Inflammatory macrophage treated with lipopolysaccharide for 1 hour (primary cell): ENCODE measurements at places on chromosomes 1 and 21.

DNA sequence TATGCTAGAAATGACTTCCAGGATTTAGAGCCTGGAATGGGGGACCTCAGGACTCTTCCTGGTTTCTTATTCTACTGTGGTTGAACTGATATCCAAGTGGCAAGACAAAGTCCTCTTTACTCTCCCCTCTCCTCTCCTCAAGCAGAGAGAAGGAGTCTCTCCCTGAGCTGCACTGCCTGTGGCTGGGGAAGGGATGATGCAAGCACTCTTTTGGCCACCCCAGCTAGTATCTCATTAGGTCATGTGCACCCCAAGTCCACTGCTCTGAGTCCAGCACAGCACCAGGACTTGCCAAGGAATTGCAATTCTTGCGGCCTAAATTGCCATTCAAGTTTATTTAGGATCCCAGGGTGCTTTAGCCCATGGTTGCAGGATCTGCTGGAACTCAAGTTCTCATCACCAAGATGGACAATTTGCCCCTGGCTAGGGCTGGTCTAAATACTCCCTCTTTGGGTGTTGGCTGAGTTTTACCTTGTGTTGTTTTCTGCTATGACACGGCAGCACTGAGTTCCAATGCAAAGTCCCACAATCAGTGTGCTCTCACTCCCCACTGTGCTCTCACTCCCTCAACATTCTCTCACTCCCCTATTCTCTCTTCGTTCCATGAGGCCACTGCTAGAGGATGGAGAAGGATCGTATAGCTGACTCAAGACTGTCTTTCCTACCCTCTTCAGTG, 172.2 kb downstream of the TM2D1 start:
- DNase-seq, result no peak

- no peak for DNase-seq
These were observed 108.2 kb downstream of the CDC7 start for GRCh38 chr1:91608876-91609275.

DNA sequence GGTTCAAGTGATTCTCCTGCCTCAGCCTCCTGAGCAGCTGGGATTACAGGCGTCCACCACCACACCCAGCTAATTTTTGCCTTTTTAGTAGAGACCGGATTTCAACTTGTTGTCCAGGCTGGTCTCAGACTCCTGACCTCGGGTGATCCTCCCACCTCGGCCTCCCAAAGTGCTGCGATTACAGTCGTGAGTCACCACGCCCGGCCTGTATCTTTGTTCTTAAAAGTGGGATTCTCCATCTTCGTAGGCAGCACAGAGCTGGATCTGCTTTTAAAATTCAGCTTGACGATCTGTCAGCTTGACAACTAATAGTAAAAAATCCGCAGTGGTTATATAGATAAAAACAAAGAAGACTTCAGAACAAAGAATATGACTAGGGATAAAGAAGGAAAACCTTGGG, 2.8 kb upstream of the GNG4 start:
- DNase-seq, result no peak

DNA sequence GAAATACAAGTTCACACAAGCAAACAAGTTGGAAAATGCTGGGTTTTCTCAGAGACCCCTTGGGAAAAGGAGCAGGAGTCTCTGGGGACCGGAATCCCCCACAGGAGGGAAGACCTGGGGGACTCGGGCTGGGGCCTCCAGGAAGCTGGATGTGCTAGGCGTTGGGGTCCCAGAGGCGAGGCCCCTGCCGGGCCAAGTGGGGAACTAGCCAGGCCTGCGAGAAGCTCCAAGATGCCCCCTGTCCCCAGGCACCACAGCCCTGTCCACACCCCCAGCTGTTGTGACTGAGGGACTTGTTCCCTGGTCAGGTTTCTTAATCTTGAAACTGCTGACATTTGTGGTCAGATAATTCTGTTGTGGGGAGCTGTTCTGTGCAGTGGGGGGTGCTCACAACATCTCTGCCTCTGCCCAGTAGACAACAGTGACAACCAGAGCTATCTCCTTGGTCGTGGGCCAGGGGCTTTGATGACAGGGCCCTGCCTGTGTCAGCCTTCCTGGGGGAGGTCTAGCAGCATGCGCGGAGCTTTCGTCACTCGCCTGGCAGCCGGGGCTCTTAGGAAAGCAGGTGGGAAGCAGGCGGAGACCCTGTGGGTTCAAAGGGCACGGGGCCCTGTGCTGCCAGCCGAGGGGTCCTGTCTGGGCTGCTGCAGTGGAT, 126.4 kb upstream of the ARHGEF16 start:
- no peak for DNase-seq

DNA sequence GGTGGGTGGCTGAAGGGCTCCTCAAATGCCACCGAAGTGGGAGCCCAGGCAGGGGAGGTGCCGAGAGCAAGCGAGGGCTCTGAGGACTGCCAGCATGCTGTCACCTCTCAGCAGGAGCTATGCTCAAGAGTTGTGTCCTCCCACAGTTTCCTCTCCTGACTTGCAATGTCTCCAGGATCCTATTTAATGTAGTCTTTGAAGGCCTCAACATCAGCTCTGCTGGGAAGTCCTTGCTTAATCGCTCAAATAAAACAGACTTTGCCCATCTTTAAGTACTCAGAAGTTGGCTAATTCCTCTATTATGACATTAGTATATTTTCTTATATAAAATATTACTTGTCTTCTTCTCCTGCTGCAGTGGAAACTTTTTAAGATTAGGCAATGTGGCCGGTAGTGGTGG, 154.2 kb upstream of the NRIP1 start:
- DNase-seq, result peak; percentile 70
